ENCODE measurements at places on chromosomes 3 and 15.

GRCh38 chr3:43076857-43077256 is 29.0 kb downstream of the POMGNT2 start:
- no peak for DNase-seq

GRCh38 chr15:77603611-77604336 is 28.9 kb downstream of the LINGO1 start:
- DNase-seq: no peak

- no peak for DNase-seq
These were observed 351.6 kb downstream of the GAP43 start for GRCh38 chr3:115974940-115975339.

GRCh38 chr3:175985781-175986180 is 1126.6 kb downstream of the NAALADL2 start:
- DNase-seq: no peak

DNA sequence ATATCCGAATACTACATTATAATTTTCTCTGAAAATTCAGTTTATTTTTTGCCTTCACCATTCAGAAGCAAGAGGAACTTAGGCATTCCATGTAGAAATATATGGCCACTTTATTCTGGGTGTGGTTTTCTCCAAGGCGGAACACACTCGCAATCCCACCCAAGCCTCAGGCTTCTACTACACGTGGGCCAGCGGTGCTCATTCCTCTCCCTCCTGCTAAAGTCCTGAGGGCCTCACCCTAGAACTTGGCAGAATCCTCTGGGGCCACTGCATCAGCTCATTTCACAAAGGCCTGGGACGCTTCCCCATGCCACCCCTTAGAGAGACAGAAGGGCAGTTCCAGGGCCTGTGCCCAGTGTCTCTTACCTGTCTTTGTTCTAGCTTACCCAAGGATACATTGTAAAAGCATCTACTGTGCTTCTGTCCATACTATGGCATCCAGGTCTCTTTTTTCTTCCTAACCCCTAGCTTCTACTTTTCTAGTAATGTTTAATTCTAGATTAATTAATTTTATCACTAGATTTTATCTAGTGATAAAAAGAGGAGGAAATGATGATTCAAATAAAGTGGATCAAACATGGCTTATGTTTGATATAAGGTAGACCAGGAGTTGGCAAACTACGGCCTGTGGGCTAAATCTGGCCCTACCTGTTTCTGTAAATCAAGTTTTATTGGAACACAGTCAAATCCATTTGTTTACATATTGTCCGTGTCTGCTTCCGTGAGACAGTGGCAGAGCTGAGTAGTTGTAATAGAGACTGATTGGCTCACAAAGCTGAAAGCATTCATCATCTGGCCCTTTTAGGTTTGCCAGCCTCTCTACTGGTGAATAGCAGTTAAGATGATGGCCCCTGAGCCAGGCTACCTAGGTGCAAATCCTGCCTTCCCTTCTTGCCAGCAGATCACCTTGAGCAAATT is 29.8 kb downstream of the LARS2 start:
- no peak for DNase-seq

- no peak for DNase-seq
These were observed 22.4 kb downstream of the DUOX2 start for GRCh38 chr15:45091576-45091975.

DNA sequence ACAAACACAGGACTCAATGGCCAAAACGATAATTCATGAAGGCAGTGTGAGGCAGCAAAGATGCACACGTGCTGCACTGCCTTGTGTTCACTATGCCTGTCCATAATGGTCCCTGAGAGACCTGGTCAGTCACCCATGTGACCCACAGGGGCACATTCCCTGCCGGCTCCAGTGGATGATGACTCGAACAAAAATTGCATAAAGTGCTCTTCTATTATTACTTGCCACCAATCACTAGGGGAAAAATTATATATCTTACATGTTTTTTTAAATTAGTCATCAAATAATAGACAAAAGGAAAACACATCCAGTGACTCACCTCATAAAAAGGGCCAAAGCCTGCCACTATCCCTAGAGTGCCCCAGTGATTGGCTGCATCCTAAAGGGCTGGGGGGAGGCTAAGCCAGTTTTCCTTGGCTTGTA is 47.5 kb downstream of the UBP1 start:
- DNase-seq: no peak

- DNase-seq: no peak
These were observed 123.3 kb downstream of the XXYLT1 start for GRCh38 chr3:195147649-195148080.

- DNase-seq: peak; percentile 19
These were observed 137.9 kb upstream of the HES1 start for GRCh38 chr3:193998123-193998448.

- peak; percentile 18 for DNase-seq
These were observed 4.2 kb downstream of the PLCL2 start for GRCh38 chr3:16888785-16889607.

GRCh38 chr3:45311953-45312801 is 76.2 kb upstream of the LARS2 start:
- no peak for DNase-seq

DNA sequence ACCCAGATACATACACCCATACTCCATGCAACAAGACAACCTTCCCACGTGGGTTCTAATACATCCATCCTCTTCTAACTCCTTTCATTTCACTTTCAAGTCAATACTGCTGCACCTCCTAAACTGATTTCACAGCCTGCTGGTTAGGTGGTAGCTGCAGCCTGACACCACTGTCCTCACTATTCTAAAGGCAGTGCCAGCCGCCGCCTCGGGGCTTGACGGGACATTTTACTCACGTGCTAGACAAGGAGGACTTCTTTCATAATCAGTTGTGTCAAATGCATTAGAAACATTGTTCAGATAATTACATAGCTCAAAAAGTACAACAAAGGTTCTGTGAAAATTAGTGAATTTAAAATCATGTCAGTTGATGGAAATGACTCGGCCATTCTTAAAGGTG is 6.3 kb downstream of the UROC1 start:
- DNase-seq: no peak

DNA sequence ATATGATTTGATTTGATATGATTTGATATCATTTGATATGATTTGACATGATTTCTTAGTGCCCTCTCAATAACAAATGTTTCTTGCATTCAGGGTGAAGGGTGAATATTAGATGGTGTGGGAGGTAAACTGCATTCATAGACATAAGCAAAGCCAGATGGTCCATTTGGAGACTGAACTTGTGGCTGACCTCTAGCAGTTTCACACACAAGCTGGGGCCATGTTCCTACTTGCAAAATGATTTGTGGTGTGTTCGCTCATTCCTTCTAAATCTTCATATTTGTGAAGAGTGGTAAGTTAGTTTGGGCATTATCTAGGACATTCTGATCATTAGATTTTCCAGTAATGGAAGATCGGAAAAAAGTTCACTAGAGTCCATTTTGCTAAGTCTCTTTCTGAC is 40.5 kb upstream of the CCR4 start:
- no peak for DNase-seq

DNA sequence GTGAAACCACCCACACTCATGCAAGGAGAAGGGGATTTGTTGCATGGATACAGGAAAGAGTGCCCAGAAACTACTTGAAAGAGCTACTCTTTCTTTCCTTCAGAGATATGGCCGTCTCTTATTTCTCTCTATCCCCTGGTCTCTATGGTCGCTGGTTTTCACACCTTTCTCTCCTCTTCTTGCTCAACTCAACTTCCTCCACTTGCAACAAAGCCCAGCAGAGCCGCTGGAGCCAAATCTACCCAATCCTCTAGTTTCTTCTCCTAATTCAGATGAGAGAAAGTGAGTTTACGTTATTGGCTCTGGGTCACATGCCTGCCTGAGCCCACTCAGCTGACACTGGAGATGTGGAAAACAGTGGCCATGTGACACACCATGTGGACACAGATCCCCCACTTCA is 215.2 kb downstream of the OSBPL10 start:
- DNase-seq: no peak

GRCh38 chr3:23094890-23095462 is 108.2 kb upstream of the UBE2E2 start:
- DNase-seq: no peak

DNA sequence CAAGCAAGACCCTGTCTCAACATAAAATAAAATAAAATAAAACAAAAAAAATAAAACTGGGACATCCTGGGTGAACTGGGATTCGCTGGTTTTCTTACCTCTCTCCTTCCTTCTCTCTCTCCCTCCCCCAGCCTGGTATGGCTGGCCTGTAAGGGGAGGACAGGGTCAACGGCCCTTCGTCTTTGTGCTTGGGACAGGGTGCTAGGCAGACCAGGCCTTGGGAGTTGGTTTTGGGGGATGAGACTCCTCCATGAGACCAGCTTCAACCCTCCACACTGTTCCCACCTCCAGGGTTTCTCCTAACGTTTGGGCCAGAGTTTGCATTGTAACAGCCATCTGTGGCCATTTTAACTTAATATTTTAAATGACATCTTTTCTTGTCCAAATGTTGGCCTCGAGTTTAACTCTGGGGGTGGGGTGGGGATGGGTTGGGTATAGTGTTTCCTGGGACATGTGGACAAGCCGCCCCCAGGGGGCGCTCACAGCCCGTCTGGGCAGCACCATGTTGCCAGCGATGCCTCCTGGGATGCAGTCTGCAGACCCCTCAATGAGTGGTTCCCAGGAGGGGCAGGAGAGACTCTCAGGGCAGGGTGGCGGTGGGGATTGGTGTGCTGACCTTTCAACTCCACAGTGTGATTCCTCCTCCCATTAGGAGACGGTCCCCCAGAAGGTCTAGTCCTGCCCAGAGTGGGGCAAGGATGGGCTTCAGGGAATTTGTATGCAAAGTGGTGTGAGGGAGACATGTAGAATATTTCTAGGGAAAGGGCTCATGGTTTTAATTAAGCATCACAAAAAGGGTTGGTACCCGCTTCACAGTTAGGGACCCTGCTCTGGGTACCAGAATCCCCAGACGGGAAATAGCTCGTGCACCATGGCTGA is 37.7 kb upstream of the LCTL start:
- DNase-seq: peak; percentile 84

- DNase-seq: no peak
These were observed 64.5 kb downstream of the LRTM1 start for GRCh38 chr3:54863366-54863765.

- no peak for DNase-seq
These were observed 78.5 kb upstream of the RBMS3 start for GRCh38 chr3:29202378-29202777.

- no peak for DNase-seq
These were observed 10.9 kb upstream of the AADACL2 start for GRCh38 chr3:151722856-151723255.

DNA sequence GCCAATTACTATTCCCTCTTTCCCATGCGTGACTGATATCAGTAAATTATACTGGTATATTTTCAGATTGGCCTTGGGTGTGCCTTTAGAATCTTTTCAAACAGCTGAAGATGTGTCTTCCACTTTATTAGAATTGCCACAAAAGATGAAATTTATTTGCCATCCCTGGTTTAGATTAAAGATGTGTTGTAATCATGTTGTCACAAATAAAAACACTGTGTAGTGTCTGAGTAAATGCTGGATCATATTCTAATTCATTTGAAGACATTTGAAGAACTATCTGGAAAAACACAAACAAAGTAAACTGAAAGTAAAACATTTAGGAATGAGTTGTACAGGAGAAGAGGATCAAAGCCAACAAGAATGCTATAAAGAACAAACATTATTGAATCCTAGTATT is 339.7 kb upstream of the COL8A1 start:
- no peak for DNase-seq

DNA sequence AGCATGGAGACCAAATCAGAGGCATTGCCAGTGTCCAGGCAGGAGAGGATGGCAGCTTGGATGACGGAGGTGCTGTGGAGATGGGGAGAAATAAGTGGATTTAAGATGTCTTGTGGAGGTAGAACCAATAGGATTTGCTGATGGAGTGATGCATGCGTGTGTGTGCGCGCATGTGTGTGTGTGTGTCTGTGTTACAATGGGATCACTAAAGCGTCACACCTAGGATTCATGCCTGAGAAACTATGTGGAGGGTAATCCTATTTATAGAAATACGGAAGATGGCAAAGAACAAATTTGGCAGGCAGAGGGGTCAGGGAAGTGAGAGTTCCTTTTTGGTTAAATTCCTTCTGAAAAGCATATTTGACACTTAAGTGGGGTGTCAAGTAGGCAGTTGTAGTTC is 64.8 kb upstream of the ARL8B start:
- no peak for DNase-seq

DNA sequence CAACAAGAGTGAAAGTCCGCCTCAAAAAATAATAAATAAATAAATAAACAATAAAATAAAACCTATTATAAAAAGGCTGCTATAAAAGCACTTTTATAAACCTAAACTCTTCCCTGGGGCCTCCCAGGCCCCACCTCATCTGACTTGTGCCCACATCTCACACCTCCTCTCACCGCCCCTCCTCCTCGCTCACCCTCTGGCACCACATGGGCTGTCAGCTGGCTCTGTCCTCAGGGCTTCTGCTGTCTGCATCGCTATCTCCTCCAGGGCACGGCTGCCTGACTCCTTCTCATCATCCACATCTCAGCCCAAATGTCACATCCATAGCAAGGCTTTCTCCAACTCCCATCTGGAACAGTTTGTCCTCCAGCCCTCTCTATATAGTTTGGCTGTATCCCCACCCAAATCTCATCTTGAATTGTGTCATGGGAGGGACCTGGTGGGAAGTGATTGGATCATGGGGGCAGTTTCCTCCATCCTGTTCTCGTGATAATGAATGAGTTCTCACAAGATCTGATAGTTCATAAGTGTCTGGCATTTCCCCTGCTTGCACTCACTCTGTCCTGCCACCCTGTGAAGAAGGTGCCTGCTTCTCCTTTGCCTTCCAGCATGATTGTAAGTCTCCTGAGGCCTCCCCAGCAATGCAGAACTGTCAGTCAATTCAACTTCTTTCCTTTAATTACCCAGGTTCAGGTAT is 8.8 kb upstream of the SH3BP5 start:
- DNase-seq: no peak

DNA sequence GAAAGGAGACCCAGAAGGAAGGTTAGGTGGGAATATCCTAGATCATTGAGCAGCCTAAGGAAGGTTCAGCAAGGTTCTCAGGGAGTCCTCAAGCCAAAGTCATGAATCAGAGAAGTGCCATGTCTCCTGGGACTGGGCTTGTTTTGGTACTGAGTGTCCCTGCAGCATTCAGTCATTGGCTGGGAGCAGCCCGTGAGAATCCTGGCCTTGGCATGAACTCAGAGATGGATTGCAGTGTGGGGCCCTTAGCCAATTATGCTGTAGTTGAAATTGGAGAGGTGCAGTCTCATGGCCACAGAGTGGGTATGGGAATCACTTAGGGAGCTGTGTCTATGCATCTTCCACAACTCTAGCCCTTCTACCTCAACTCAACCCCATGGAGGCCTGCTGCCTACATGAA is 17.0 kb upstream of the PPM1L start:
- no peak for DNase-seq

Measured in hematopoietic multipotent progenitor cell (in vitro differentiated cells).